ENCODE measurements at places on chromosomes 12 and 14.

DNA sequence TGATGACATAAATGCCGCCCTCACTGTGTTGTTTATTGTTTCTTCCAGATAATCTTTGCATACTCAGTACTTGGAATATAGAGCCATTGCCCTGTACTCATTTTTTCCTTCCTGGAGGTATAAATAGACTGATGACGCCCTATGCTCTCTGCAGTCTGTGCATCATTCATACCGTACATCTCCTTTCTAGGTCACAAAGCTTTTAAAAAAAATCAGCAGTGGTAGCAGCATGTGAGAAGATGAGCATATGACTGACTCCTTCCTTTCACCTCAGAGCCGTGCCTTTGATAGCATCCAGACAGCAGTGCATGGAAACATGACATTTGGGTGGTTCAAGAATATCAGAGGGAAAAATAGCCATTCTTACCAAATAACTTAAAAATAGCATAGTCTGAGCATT, 77.3 kb downstream of the PDE3A start:
- no peak for DNase-seq

GRCh38 chr14:84477996-84478395, 1051.9 kb upstream of the FLRT2 start:
- no peak for DNase-seq

GRCh38 chr12:80442426-80443222, 1.4 kb upstream of the PTPRQ start:
- peak; percentile 25 for DNase-seq

DNA sequence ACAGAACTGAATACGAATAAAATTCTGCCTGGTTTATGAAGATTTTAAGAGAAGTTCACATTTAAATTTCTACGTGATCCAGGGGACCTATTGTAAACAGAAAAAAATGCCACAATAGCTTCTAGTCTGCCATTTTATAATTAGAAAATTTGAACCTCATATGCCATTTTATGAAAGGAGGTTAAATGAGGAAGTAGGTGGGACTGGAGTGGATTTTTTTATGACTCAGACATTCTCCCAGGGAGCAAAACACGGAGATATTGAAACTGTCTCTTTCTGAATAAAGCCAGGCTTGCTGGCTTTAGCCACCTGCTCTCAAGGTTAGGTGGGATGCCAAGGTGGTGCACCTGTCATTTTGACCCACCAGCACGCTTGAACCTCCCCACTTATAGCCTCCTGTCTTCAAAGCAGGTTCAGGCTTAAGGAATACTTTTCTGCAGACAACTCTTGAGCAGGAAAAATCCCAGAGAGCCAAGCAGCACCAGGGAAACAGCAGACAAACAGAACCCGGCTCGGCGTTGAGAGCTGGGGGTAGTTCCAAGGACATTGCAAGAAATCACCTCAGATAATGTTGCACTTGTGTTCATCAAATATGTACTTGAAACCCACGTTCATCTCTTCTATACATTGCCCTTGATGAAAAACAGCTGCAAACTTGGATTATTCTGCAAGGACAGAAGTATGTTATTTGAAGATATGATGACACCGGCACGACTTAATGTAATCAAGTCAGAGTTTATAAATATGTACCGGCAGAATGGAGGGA, 203.7 kb downstream of the PPM1H start:
- no peak for DNase-seq

- no peak for DNase-seq
Observed at GRCh38 chr12:87280893-87281292, 748.3 kb downstream of the C12orf50 start.

DNA sequence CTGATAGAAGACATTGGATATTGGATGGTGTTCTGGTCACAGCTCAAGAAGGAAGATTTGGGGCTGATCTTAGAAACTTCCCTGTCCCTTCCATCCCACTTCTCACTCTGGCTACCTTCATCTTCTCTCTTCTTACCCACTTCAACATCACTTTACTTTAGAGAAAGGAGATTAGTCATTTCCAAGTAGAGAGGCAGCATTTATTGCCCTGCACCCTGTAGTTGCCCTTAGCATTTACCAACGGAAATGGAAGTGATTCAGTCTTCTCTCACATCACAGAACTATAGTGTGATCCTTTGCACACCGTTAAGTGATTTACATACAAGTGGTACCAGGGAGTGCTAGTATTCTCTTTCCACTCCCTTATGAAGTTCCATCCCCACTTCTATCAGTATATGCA, 52.4 kb downstream of the PHLDA1 start:
- DNase-seq = no peak

- no peak for DNase-seq
Observed at GRCh38 chr14:99581374-99581773, 22.6 kb downstream of the CCDC85C start.

GRCh38 chr12:104457746-104458693, 1.3 kb downstream of the CHST11 start:
- DNase-seq = no peak

GRCh38 chr12:6494258-6494743, 399 bp downstream of the NCAPD2 start:
- no peak for DNase-seq

- DNase-seq = peak; percentile 86
Observed at GRCh38 chr12:107091989-107092641, 1.2 kb downstream of the CRY1 start.

GRCh38 chr14:93686268-93686667, 102.0 kb downstream of the PRIMA1 start:
- DNase-seq = no peak

DNA sequence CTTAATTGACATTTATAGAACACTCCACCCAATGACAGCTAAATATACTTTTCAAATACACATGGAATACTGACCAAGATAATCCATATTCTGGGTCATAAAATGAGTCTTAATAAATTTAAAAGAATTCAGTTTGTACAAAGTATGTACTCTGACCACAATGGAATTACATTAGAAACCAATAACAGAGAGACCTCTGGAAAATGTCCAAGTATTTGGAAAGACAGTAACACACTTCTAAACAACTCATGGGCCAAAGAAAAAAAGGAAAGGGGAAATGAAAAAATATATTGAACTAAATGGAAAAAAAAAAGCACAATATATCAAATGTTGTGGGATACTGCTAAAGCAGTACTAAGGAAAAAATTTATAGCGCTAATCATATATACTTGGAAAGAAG, 52.0 kb downstream of the CRACR2A start:
- DNase-seq = no peak

DNA sequence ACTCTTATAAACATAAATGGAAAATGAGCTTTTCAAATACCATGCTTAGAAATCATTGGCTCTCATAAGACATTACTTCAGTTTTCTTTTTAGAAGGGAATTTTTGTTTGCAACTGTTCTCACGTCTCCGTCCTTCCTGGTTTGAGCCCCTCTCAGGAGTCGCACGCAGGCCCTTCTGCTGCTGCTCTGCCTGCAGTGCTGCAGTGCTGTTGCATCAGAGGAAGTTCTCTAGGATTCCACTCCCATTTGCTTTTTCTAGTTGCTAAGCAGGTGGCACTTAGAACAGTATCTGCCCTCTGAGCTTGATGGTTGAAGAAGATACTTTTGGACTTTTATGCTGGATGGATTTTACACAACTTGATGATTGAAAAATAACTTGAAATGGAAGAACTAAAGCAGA, 70.8 kb downstream of the SCN8A start:
- no peak for DNase-seq

- DNase-seq = no peak
Observed at GRCh38 chr14:103735815-103736545, 20.4 kb downstream of the ZFYVE21 start.

- no peak for DNase-seq
Observed at GRCh38 chr14:88437658-88438057, 52.2 kb downstream of the SPATA7 start.

GRCh38 chr12:81944886-81945285, 185.7 kb upstream of the PPFIA2 start:
- no peak for DNase-seq

GRCh38 chr14:46581036-46581671, 70.4 kb downstream of the RPL10L start:
- DNase-seq = no peak

DNA sequence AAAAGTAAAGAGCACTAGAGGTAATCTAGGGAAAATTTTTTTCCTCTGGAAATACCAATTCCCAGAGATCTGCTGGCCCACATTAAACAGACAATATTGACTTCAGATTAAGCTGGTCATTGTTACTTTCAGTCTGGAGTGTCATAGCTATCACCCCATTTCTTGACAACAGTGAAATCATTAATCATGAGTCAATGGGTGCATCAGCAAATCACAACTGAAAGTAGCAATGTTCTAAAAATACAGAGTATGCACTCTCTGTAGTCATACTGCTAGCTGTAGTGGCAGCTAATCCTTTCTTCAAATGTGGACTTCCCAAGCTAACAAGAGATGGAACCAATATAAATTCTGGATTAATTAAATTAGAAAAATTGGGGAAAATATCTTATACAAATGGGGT, 129.9 kb downstream of the CPNE8 start:
- no peak for DNase-seq

GRCh38 chr12:77788231-77789168, 42.2 kb upstream of the NAV3 start:
- DNase-seq = no peak

DNA sequence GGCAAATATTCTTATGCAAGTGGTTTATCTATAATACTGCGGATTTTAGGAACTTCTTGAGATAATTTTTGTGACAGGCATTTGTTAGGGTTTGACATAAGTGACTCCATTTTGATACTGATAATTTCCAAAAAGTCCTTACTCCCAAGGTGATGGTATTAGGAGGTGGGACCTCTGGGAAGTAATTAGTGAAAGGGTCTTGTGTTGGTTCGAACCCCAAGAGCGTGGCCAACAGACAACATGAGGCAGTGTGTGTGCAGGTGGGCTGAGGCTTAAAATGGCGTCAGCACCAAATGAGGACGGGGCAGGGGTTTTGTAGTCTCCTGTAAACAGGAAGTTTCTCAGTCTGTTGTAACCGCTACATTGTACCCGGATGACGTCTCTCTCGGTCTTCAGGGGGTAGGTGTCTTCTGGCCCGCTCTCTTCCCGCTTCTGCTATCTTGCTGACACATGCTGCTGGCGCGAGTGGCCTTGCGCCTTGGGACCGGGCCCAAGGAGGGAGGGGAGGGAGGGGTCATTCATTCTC, 1.7 kb upstream of the C12orf43 start:
- DNase-seq = no peak

DNA sequence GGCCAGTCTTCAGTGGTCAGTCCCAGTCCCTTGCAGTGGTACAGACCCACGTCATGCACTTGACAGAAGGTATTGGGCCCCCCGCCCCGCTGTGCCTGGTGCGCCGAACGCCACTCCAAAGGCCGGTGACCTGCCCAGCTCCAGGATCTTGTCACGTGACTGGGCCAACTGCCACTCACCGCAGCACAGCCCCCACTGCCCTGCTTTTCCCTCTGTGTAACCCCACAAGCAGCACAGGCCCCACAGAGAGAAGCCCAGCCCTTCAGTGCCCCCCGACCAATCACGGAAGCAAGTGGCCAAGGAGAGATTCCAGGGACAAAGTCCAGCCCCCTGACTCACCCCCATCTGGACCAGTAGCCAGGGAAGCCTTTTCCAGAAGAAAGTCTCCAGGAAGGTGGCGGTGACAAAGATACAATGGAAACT, 498 bp downstream of the GPR132 start:
- no peak for DNase-seq

DNA sequence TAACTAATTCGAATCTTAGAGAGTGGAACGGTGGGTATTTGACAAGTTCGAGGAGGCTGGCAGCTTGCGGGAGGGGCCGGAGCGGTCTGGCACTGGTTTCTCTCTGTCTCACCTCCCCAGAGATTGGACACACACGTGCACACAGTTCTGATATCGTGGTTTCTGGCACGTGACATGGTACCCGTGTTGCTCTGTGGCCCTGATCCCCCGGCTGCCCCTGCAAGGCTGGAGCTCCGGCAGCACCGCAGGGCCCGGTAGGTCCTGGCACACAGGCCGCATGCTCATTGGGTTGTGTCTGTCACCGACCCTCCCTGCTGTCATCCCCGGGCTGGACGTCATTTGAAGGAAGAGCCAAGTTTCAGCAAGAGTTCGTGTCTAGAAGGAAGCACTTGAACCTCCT, 82.7 kb downstream of the PPP2R5C start:
- DNase-seq = no peak

DNA sequence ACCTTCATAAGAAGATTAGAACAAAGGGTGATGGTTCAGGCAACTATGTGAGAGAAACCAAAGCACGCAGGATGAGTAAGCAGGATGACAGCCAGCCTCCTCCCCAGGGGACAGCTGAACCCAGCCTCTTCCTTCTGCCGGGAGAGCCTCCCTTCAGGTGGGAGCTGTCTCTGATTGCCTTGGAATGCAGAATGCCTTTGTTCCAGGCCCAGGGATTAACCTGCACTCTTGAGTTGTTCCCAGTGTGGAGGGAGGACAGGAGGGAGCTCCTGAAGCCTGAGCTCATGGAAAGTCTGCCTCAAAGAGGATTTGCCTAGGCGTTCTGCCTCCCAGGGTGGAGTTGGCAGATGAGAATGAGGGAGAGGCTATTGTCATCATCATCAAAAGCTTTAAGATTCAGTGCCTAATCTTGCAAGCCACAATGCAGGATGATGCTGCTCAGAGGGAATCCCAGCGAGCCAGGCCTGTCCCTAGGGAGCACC, 3.6 kb upstream of the KRT6A start:
- peak; percentile 96 for DNase-seq

- DNase-seq = no peak
Observed at GRCh38 chr14:84129941-84130340, 1400.0 kb upstream of the FLRT2 start.

GRCh38 chr12:64006211-64006825, 161.8 kb downstream of the SRGAP1 start:
- no peak for DNase-seq

- DNase-seq = no peak
Observed at GRCh38 chr12:96044017-96044942, 8.9 kb upstream of the LTA4H start.

- no peak for DNase-seq
Observed at GRCh38 chr12:124586756-124587155, 19.3 kb upstream of the NCOR2 start.

- DNase-seq = no peak
Observed at GRCh38 chr14:39576736-39577135, 144.5 kb upstream of the FBXO33 start.

DNA sequence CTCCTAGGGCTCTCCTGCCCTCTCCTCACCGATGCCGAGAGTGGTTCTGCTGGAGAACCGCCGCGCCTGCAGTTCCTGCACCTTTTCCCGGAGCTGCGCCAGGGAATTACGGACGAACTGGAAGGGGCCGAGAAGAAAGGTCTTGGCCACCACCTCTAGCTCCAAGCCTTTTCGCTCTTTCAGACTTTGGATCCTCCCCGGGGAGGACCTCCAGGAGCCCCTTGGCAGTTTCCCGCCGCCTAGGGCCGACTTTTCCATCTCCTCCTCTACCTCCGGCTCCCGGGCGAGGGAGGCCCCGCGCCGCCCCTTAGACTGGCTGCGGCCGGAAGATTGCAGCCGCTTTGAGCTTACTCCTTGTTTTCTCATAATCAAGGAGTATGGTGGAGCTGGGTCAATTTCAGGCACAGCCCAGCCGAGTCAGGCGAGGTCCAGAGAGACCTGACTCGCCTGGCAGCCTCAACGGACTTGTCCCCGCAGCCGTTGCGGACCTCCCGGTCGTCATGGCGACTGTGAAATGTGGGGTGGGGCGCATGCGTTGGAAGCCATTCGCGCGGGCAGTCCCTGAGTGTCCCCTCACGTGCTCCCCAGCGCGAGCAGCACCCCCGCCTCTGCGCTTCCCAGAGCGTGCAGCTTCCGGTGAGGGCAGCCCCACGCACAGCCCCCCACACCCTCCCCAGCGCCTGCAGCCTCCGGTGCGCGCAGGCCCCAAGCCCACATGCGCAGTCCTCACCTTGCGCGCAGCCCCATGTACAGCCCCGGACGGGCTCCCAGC, at the start of gene DPY19L2:
DPY19L2 (minus strand) TSS at position 466 of the 772 bp plus-strand sequence; CDS start at position 366, 100 bp downstream.
- no peak for DNase-seq

All from keratinocyte (primary cell).